IMR-90 (cell line): ENCODE measurements at places on chromosomes 1 and 21. TPM values are rescaled to one million over a fixed set of nuclear protein-coding genes. Genes with fewer than 3 reads are reported as not detected.

GRCh38 chr21:14630556-14631069 lies 84.5 kb upstream of the SAMSN1 start:
- no peak for DNase-seq

DNA sequence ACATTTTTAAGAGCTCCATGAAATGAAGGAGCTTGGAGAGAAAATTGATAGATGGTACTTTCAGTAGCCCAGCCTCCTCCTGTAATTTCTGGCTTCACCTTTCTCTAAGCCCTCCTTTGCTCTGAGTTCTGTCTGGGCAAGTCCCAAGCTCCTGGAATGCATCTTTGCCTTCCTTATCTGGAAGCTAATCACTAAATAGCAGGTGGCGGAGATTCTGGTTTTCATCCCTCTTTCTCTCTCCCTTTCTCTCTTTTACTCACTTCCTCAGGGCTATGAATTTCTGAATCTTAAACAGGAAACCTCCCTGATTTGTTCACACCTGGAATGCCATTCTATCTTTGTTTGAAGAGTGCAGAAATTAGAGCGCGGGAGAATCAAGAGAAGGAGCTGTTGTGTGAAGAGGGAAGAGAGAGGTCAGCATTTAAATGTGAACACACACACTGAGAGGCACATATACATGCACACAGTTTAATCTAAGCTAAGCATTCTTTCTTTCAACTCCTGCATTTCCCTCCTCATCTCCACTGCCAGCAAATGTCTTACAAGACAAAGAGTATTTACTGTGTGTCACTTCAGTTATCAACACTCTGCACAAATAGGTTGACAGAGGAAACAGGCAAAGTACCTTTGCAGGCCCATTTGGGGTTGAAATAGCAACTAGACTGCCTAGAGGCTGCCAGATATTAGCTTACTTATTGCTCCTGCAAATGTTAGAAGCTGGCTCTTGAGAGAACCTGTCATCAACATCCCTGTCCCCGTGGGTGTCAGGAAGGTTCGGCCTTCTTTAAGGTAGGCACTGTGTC lies 199.4 kb upstream of the CAMK1G start:
- DNase-seq = no peak

DNA sequence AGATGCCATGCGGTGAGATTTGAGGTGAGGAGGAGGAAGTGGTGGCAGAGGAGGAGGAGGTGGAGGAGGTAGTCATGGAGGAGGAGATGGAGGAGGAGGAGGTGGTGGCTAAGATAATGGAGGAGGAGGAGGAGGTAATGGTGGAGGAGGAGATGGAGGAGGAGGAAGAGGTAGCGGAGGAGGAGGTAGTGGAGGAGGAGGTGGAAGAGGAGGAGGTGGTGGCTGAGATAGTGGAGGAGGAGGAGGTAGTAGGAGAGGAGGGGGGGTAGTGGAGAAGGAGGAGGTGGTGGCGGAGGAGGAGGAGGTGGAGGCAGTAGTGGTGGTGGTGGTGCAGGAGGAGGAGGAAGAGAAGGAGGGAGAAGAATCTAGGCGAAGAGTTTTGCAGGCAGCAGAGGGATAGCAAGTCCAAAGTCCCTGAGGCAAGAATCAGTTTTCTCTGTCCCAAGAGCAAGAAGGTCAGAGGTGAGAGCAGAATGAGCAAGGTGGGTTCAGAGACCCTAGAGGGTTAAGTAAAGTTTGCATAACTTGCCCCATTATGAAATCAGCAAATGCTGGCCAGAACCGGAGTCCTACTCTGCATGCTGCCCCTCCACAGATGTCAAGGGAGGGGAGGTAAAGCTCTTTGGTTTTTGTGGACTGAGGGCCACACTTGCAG lies 38.9 kb upstream of the GNPAT start:
- no peak for DNase-seq

GRCh38 chr1:179930867-179931266 lies 23.7 kb upstream of the CEP350 start:
- peak; percentile 8 for DNase-seq

- peak; percentile 15 for DNase-seq
Measured at GRCh38 chr21:42525029-42525581, 11.5 kb downstream of the SLC37A1 start.

- no peak for DNase-seq
Measured at GRCh38 chr1:76191561-76191960, 117.0 kb downstream of the ST6GALNAC3 start.

GRCh38 chr21:25850126-25850842 lies 115.5 kb downstream of the GABPA start:
- DNase-seq = no peak

DNA sequence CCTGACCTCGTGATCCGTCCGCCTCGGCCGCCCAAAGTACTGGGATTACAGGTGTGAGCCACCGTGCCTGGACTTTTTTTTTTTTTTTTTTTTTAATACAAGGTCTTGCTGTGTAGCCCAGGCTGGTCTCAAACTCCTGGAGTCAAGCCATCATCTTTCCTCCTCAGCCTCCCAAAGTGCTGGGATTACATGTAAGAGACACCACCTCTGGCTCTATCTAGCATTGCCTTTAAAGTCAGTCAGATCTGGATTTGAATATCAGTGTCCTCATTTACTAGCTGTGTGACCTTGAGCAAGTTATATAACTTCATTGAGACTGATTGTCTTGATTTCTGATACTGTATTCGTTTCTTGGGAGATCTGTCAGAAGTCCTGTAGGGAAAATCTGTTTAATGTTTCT lies 6.6 kb downstream of the MAP3K21 start:
- DNase-seq = no peak

- no peak for DNase-seq
Measured at GRCh38 chr1:58769809-58770320, 14.0 kb downstream of the JUN start.

- DNase-seq = no peak
Measured at GRCh38 chr21:42785666-42786427, 93.5 kb downstream of the WDR4 start.

GRCh38 chr1:175919001-175919400 lies 175.6 kb upstream of the TNR start:
- DNase-seq = no peak

DNA sequence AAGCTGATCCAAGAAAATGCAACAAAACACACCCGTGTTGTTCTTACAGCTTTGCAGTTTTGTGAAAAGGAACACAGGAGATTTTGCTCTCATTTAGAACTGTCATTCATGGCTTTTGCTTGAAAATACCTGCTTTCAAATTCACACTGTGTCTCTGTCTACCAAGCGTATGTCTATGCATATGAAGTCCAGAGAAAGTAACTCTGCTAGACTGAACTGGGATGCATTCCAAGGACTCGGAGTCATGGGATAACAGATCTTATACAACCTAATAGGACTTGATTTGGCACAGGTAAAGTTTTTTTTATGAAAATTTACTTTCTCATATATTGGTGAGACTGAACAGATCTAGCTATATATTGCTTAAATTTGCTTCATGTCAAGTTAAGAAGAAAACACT lies 102.4 kb downstream of the PTGER3 start:
- DNase-seq = no peak

DNA sequence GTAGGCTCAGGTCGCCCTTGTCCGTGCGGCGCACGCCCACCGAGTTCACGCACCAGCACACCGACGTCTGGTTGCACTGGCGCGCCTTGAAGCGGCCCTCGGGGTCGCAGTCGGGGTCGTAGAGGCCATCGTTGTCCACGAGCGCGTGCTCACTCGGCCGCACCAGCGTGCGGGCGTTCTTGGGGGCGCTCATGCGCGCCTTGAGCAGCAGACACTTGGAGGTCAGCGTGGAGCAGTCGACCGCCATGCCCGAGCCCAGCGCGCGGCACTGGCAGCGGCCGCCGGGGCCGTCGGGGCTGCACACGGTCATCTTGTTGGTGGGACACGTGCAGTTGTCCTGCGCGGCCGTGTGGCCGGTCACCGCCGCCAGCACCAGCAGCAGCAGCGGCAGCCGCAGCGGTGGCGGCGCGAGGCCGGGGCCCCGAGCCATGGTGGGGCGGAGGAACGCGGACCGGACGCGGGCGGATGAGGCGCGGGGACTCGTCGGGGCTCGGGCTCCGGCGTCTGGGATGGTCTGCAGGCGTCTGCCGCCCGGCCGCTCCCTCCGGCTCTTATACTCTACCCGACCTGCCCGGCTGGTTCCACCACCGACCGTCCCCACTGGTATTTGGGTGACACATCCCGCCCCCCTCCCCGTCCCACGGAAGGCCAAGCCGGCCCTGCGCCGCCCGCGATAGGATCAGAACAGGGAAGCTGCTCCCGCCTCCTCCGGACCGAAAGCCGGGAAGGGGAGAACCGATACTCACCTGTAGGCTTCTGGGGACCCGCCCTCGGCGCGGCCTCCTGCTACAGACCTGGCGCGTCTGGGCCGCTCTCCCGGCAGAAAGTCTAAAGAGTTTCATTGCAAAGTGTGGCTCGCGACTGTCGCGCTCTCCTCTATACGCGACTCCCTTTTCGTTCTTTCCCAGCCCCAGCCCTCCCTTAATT lies at the start of gene TACSTD2:
TSS of gene TACSTD2 (minus strand) at position 526 of the 927 bp plus-strand sequence. CDS start at position 430, 96 bp downstream.
- DNase-seq = no peak

- no peak for DNase-seq
Measured at GRCh38 chr1:23664837-23665795, 26.5 kb upstream of the RPL11 start.

- DNase-seq = peak; percentile 92
Measured at GRCh38 chr1:39098546-39099250, 72.5 kb downstream of the NDUFS5 start.

DNA sequence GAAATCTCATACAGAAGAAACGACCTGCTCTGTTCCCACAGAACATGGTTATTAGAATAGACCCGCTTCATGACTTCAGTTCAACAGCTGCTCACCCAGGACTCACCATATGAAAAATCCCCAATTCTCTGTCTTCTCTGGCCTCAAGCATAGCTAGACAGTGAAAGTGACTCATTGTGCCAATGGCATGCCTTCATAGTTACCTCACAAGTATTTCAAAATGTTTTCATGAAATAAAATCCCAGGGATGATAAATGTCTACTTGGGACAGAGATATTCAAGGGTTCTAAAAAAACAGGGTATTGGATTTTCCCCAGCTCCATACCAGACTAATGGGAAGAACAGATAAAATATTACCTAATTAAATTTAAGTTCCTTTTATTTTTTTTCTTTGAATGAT lies 82.3 kb downstream of the NOTCH2 start:
- DNase-seq = peak; percentile 97

DNA sequence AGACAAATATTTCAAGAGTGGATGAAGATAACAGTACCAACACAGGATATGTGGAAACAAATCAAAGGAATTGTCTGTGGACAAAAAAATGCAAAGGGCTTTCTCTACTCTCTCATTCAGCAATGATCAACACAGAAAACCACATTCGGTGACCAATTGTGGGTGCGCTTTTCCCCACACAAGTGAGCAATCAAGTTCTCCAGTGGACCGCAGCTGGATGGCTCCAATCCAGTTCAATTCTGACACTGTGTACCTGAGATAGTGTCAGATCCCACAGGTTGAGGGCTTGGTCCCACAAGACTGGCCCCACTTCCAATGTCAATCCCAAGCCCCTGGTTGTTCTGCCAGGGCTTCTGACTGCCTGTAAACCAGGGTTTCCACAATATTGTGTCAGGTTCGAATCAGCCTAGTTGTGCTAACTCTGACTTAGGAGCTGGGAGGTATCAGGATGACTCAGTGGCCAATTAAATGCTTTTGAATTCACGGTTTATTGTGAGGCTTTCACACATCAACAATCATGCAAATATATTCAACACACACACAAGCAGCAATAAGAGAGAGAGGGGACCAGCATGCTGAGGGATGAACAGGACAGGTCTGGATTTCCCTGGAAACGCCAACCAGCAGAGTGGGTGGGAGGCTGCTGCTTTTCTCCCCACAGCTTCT lies 87.0 kb upstream of the BTG3 start:
- no peak for DNase-seq

- DNase-seq = peak; percentile 69
Measured at GRCh38 chr1:1540090-1540817, at the start of gene TMEM240. Gene TMEM240 (minus strand): TSS chr1:1540624. CDS start chr1:1540346, 278 bp downstream.

- peak; percentile 79 for DNase-seq
Measured at GRCh38 chr1:53592521-53592982, 133.4 kb downstream of the DMRTB1 start.

DNA sequence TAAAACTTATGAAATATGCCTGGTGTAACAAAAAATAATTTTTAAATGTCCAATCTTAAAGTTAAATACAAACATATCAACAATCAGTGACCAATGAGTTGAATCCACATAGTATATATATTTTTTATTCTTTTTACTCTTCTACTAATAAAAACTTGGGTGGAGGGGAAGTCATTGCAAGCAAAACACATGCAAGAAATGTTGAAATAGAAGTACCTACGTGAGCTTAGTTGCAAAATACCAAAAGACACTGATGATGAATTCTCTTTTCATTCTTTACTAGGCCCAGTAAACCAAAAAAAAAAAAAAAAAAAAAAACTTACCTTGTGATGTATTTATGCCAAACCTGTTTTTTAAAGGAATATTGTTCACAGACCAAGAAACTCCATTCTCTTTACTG lies 26.4 kb upstream of the PLA2G4A start:
- no peak for DNase-seq

GRCh38 chr1:38766125-38766524 lies 93.4 kb downstream of the RRAGC start:
- DNase-seq = no peak

DNA sequence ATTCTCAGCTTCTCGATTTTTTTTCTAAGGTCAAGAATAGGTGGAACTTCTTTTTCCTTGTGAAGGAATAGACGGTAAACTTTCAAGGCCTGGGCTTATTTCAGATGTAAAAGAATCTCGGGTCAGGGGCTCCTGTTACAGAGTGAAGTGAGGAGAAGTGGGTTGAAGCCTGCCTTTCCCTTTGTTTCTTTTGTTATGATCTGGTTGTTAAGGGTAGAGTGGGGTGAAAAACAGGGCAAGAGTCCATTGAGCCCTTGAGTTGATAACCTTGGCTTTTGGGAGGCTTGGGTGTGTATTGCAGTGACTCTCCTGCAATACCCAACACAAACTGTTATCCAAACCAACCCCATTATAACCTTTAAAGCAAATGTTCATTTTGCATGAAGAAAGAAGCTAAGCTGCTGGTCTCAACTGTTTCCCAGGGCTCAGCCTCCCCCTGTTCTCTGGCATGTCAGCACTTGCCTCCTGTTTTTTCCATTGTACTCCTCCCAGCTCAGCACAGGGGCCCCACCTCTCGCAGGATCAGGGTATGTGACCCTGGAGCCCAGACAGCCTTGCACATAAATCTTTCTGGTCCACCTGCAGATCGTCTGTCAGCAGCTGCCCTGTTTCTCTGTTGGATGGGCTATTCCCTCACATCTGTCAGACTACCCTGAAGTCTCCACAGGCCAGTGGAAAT lies 102.4 kb downstream of the CACHD1 start:
- DNase-seq = no peak

Gene OBSCN
- total RNA-seq = 4.1 and 4.2 TPM in 2 replicates

Gene INKA2
- 1.7 and 2.2 TPM in 2 replicates for total RNA-seq

Gene PADI1
- total RNA-seq = not detected in 2 replicates

Gene KCNJ15
- total RNA-seq = under 0.01 TPM in 2 replicates

Gene ZNF672
- total RNA-seq = 6.6 and 6.9 TPM in 2 replicates

Gene EDARADD
- total RNA-seq = not detected in 2 replicates

Gene IFNLR1
- total RNA-seq = not detected in 2 replicates

Gene TNNI3K
- 0.28 and 0.90 TPM in 2 replicates for total RNA-seq

Gene BGLAP
- total RNA-seq = not detected in 2 replicates

Gene SLC30A7
- total RNA-seq = 60.2 and 87.2 TPM in 2 replicates

Gene CFAP74
- not detected in 2 replicates for total RNA-seq

Gene DSCAM
- under 0.01 TPM in 2 replicates for total RNA-seq

Gene ZNF648
- not detected in 2 replicates for total RNA-seq
